OCI-M1 (cell line): ENCODE measurements at places on chromosomes 1 and 21.

GRCh38 chr1:58895559-58896145 is 111.8 kb upstream of the JUN start:
- peak; percentile 63 for DNase-seq

DNA sequence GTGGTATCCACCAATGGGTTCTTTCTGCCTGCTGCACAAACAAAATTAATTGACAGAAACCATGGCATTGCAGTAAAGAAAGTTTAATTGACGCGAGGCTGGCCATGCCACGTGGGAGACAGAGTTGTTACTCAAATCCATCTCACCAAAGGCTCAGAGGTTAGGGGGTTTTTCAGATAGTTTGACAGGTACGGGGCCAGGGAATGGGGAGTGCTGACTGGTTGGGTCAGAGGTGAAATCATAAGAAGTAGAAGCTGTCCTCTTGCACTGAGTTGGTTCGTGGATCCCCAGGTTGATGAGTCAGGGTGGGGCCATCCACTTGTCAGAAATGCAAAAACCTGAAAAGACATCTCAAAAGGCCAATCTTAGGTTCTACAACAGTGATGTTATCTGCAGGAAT is 941 bp upstream of the TBCE start:
- DNase-seq, result no peak

DNA sequence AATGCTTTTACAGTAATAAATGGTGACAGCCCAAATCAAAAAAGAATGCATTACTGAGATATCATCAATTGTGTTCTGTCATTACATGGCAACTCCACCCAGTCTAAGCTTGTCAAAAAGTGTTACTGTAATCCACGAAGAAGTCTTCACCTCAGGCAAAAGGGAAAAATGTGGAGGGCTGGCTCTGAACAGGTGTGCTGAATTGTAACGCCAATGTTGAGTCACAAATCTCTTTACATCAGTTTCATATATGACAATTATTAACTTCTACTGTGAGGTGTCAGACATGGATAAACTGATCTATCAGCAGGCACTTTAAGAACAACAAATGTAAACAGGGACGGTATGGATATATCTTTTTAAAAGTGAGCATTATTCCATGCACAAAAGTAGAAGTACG is 98.5 kb upstream of the DMRTA2 start:
- no peak for DNase-seq

GRCh38 chr1:95017775-95018174 is 55.0 kb downstream of the ALG14 start:
- no peak for DNase-seq

GRCh38 chr1:37323486-37324377 is 150.6 kb upstream of the ZC3H12A start:
- peak; percentile 63 for DNase-seq

- DNase-seq, result peak; percentile 22
These were observed 39.1 kb downstream of the CLIC6 start for GRCh38 chr21:34707876-34708325.

GRCh38 chr1:71252900-71253299 is 172.1 kb upstream of the ZRANB2 start:
- no peak for DNase-seq

GRCh38 chr1:185567440-185567839 is 166.8 kb upstream of the HMCN1 start:
- no peak for DNase-seq

DNA sequence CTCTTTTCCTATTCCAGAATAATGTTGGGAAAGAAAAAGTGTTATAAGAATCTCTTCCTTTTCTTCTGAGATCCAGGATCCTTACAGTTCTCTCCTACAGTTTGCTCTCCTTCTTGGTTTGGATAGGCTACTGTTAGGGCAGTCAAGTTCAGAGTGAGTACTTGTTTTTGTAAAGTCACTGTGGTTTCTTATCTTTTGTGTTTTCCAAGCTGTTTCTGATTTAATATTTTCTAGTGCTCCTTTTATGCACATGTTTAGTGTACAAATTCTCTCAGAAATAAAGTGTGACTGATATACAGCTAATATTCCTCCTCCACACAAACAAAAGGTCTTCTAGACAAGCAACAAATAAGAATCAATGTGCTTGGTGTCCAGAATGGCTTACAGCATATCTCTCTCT is 107.7 kb downstream of the BACH1 start:
- DNase-seq, result peak; percentile 54

DNA sequence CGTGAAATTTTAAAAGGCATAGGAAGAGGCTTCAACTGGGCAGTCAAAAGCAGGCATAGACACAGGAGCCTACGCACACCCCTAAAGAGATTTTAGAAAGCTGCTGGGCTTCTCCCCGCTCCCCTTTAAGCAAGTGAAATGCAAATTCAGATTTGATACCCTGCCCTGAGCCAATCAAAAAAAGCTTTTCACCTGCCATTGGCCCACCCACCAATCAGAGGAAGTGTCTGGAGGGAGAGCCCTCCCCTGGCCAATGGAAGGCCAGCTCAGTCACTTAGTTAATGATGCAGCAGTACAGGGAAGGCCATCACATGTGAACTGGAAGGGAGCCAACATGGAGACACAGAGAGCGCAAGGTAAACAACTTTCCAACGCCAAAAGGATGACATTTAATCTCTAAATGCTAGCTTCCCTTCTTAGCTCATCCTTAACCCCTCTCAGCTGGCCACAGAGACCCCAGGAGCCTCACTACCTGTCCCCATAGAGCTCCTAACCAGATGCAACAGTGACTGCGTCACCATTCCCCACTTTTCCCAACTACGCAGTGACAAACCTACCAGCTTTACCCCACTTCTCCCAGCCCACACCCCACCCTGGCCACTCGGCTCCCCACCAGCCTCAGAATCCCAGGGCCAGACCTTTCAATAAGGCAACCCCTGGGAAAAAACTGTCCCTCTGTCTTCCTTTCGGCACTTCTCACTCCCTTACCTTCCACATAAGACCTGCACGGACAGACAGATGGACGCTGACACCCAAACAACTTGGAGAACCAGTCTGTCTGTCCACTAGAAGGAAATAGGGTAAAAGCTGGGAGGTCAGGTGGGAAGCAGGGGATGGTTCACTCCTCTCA is 71.0 kb downstream of the CD46 start:
- no peak for DNase-seq

GRCh38 chr1:90204023-90204590 is 209.2 kb downstream of the ZNF326 start:
- no peak for DNase-seq

- no peak for DNase-seq
These were observed 451.4 kb downstream of the PTPRU start for GRCh38 chr1:29687601-29688244.

- DNase-seq, result no peak
These were observed 62.6 kb downstream of the ZBTB18 start for GRCh38 chr1:244113532-244114320.

DNA sequence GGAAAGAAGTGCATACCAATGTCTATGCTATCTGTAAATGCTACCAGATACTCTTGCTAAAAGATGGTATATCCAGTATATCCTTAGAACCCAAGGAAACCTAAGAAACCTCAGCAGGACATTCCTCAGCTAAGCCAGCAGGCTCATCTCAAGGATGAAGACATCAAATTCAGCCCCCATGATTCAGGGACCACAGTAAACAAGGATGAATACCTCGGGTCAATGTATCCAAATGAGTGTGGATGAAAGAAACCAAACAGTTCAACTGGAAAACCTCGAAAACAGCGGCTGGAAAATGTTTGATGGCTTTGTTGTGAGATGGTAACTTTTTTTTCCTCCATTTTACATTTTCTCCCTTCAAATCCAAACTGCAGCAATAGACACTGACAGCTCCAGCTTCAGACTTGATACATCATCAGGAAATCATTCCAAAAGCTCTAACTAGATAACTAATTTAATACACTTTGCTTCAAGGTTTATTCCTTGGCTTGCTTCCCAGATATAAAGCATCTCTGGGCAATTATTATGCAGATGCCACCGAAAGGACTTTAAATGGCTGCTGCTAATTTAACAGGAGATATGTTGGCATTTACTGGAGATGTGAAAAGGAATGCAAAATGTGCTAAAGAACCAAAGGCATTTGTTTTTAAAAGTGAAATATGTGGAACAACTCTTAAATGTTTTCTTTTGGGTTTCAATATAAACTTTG is 73.6 kb downstream of the SMYD2 start:
- no peak for DNase-seq

DNA sequence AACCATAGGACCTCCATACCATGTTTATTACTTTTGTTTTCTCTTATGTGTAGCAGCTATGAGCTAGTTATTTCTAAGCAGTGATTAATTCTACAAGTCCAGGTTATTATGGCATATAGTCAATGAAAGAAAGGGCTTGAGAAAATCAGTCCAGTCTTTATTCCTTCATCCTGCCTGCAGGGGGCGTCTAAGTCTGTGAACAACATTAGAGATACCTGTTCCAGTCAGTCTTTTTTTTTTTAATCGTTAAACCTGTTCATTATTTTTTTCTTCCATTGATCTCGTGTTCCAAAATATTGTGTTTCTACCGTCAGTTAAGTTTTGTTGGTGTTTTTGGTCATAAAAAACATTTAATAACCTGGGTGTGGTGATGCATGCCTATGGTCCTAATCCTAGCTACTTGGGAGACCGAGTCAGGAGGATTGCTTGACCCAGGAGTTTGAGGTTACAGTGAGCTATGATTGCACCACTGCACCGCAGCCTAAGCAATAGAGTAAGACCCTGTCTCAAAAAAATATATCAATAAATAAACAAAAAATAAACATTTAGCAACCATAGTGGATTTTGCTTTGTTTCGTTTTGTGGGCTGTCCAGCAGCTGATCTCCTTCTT is 29.4 kb upstream of the CD2 start:
- DNase-seq, result peak; percentile 76

- no peak for DNase-seq
These were observed 283.9 kb downstream of the PBX1 start for GRCh38 chr1:164842870-164843269.

GRCh38 chr21:45091550-45092322 is 17.4 kb downstream of the ADARB1 start:
- DNase-seq, result no peak

GRCh38 chr1:161171191-161171590 is 5.0 kb downstream of the PPOX start:
- no peak for DNase-seq

DNA sequence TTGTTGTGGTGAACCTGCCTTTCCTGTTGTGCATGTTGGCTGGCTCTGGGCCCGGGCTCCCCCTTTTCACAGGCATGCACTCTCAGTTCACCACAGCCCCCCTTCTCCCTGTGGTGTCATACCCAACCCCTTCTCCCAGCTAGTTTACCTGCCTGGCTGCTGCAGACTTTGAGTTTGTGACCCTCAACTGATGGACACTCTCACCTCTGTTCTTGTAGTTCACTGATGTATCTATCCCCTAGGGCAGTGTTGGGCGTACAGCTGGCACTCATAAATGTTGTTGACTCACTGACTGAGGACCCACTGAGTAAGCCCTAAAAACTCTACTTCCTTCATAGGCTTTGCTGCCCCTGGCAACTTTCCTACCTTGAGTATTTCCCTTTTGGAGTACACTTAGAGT is 54.9 kb downstream of the WDR64 start:
- DNase-seq, result no peak

DNA sequence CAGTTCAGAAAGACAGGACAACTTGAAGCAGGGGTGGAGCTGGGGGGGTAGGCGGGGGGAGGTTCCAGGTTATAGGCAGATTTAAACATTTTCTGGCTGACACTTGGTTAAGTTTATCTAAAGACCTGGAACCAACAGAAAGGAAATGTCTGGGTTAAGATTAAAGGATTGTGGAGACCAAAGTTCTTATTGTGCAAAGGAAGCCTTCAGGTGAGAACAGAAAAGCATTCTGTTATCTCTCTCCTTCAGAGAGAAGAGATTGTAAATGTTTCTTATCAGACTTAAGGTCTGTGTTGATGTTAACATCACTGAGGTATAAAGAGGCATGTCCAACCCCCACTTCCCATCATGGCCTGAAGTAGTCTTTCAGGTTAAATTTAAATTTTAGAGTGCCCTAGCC is 3.7 kb upstream of the ACADM start:
- DNase-seq, result no peak

- DNase-seq, result no peak
These were observed 65.9 kb downstream of the KCNAB2 start for GRCh38 chr1:6111571-6111970.
